ENCODE measurements at places on chromosomes 1 and 21. TPM values are rescaled to one million over a fixed set of nuclear protein-coding genes. Genes with fewer than 3 reads are reported as not detected.

GRCh38 chr1:14598498-14599182 is at the start of gene KAZN:
Gene KAZN, plus strand, starts transcription at chr1:14598685.
- H3K4me1 ChIP-seq, result no peaks in the 10 kb centered on the region
- DNase-seq, result no peak
- H3K4me3 ChIP-seq, result no peak within 1 kb of the TSS
- peaks cover 48% of the 10 kb centered on the region for H3K27me3 ChIP-seq
- H3K36me3 ChIP-seq, result no peaks in the 10 kb centered on the region
- H3K27ac ChIP-seq, result no peak within 1 kb of the TSS

DNA sequence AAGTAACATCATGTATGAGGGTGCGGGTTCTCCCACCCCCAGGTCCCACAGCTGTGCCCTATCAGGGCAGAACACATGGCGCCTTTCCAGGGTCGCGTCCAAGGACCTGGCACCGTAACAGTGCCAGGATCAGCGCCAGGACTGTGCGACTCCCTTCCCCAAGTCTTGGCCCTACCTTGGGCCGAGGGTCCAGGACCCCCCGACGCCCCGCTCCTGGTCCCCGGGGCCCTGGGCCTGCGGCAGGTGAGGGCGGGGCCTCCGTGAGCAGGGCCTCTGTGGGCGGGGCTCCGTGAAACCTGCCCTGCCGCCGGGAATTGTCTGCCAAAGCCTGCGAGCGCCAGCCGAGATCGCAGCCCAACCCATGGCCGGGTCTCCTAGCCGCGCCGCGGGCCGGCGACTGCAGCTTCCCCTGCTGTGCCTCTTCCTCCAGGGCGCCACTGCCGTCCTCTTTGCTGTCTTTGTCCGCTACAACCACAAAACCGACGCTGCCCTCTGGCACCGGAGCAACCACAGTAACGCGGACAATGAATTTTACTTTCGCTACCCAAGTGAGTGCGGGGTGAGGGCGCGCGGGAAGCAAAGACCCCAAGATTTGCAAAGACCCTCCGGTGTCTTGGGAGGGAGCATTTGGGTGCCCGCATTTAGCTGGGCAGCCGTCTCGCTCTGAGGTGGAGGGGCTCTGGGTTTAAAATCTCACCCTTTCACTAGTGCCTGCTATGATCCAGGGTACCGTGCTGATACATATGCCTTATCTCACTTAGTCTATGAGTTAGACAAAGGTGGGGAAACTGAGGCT is at the start of gene RHBG:
Gene RHBG (plus strand): TSS at position 323 of the 796 bp plus-strand sequence. CDS start 39 bp downstream, at position 362.
- no peaks in the 10 kb centered on the region for H3K36me3 ChIP-seq
- no peak for DNase-seq
- H3K4me1 ChIP-seq, result no peaks in the 10 kb centered on the region

- DNase-seq, result no peak
- H3K4me1 ChIP-seq, result peaks cover 14% of the 10 kb centered on the region
- no peaks in the 10 kb centered on the region for H3K36me3 ChIP-seq
- H3K27me3 ChIP-seq, result no peaks in the 10 kb centered on the region
Measured at GRCh38 chr1:9900142-9901043, 9.7 kb downstream of the CTNNBIP1 start.

GRCh38 chr1:44676484-44677200 is 2.1 kb downstream of the ARMH1 start:
- H3K27ac ChIP-seq, result no peak overlapping the region
- no peaks in the 10 kb centered on the region for H3K36me3 ChIP-seq
- H3K4me1 ChIP-seq, result peaks cover 29% of the 10 kb centered on the region
- H3K4me3 ChIP-seq, result no peak overlapping the region
- no peak for DNase-seq
- H3K27me3 ChIP-seq, result no peaks in the 10 kb centered on the region

DNA sequence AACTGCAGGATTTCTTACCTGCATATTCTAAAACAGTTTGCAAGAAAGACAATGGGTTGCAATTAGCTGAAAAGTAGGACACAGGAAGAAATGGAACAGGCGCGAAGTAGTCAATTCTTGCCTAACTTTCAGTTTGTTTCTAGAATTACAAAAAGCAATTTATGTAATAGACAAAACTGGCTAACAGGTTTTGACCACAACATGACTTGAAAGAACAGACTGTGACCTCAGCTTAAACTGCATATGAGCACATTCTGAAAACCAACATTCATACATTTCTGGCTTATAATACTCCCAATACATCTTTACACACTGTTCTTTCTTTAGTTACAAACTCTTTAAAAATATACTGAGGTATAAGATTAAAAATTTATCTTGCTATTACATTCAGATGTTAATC is 405.9 kb upstream of the B3GALT2 start:
- no peak for DNase-seq
- peaks cover 19% of the 10 kb centered on the region for H3K4me1 ChIP-seq
- no peak overlapping the region for H3K4me3 ChIP-seq
- H3K27me3 ChIP-seq, result peaks cover 7% of the 10 kb centered on the region
- H3K36me3 ChIP-seq, result peaks cover 4% of the 10 kb centered on the region
- H3K27ac ChIP-seq, result peak overlapping the region; percentile 28

- H3K4me3 ChIP-seq, result no peak overlapping the region
- H3K4me1 ChIP-seq, result no peaks in the 10 kb centered on the region
- H3K27ac ChIP-seq, result no peak overlapping the region
- DNase-seq, result no peak
- no peaks in the 10 kb centered on the region for H3K36me3 ChIP-seq
Measured at GRCh38 chr1:115134231-115134630, 44.9 kb upstream of the TSPAN2 start.

DNA sequence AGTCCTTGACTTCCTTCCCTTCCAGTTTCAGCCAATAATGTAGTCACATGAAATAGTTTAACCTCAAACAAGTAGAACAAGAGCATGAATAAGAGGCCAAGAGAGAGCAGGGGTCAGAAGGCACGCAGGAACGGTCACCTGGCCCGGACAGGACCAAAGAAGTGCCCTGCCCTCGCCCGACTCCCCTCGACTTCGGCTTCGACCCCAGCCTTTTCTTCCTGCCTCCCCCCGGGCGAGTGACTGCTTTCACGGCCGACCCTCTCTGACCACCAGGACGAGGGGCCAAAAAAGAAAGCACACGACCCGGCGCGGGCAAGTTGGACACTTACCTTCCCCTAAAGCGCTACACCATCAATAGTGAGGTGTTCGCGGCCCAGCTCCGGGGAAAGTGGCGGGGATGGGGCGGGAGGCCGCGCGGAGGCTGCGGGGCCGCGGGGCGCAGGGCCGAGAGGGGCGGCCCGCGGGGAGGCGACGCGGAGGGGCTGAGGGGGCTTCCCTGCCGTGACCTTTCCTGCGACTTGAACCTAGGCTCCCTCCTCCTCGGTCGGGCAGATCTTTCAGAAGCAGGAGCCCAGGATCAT is 519 bp downstream of the RERE start:
- peaks cover 11% of the 10 kb centered on the region for H3K27me3 ChIP-seq
- DNase-seq, result peak; percentile 10
- H3K4me3 ChIP-seq, result peak overlapping the region; percentile 89
- H3K27ac ChIP-seq, result peak overlapping the region; percentile 97

DNA sequence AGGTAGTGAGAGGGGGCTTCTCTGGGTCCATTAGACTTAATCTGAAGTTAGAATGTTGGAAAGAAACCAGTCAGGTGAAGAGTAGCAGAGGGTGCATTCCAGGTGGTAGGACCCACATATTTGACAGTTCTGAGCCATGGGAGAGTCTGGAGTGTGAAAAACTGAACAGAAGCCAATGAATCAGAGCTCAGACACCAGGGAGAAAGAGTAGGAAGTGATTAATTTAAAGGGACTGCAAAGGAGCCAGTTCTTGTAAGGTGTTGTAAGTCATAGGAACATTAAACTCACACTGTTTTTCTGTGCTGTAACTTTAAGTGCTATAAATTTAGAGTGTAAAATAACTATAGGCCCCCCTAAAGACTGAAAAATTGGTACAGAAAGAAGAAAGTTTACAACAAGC is 5.9 kb upstream of the DHX9 start:
- no peak overlapping the region for H3K27ac ChIP-seq
- H3K4me1 ChIP-seq, result peaks cover 8% of the 10 kb centered on the region
- peaks cover 9% of the 10 kb centered on the region for H3K27me3 ChIP-seq
- H3K4me3 ChIP-seq, result no peak overlapping the region
- no peaks in the 10 kb centered on the region for H3K36me3 ChIP-seq

- H3K27ac ChIP-seq, result no peak within 1 kb of the TSS
- peaks cover 8% of the 10 kb centered on the region for H3K27me3 ChIP-seq
- no peak for DNase-seq
- H3K36me3 ChIP-seq, result no peaks in the 10 kb centered on the region
Measured at GRCh38 chr1:222547944-222548671, at the start of gene HHIPL2. Gene HHIPL2, minus strand, starts transcription at chr1:222548104. Its CDS starts 60 bp downstream, at chr1:222548044.

DNA sequence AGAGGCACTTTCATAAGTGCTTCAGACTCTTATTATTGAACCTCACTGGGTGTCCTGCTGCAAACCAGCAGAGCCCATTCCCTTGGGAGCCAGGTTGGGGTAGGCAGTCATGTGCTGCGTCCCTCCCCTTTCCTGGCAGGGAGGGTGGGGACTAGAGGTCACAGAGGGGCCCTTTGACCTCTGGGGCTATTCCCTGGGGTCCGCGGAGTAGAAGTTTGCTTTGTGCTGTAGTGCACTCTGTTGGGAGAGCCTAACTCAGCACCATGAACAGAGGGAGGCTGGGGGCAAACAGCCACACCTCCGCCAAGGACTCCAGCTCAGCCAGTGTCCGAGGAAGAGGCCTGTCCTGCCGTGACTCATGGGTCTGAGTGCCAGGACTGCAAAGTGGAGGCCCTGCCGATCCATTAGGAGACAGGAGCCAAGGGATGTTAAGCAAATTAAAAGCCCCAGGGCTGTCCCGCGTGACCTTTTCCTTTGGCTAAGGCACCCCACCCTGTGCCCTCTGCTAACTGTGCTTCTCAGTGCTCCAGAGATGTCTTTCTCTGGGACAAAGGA is 3.0 kb upstream of the IGSF21 start:
- peaks cover 38% of the 10 kb centered on the region for H3K27me3 ChIP-seq
- no peak for DNase-seq
- H3K36me3 ChIP-seq, result no peaks in the 10 kb centered on the region

GRCh38 chr1:206590025-206590758 is 22.1 kb downstream of the EIF2D start:
- peak overlapping the region; percentile 21 for H3K4me3 ChIP-seq
- no peaks in the 10 kb centered on the region for H3K27me3 ChIP-seq
- H3K36me3 ChIP-seq, result peaks cover 76% of the 10 kb centered on the region
- peak; percentile 71 for DNase-seq
- H3K27ac ChIP-seq, result peak overlapping the region; percentile 86
- H3K4me1 ChIP-seq, result peaks cover 68% of the 10 kb centered on the region

GRCh38 chr1:63557365-63557987 is 34.2 kb downstream of the EFCAB7 start:
- H3K4me3 ChIP-seq, result no peak overlapping the region
- no peaks in the 10 kb centered on the region for H3K27me3 ChIP-seq
- H3K36me3 ChIP-seq, result peaks cover 2% of the 10 kb centered on the region
- H3K4me1 ChIP-seq, result peaks cover 2% of the 10 kb centered on the region
- no peak overlapping the region for H3K27ac ChIP-seq

GRCh38 chr1:224589006-224589405 is 27.1 kb upstream of the CNIH3 start:
- H3K27ac ChIP-seq, result no peak overlapping the region
- H3K36me3 ChIP-seq, result no peaks in the 10 kb centered on the region
- no peak for DNase-seq
- H3K4me1 ChIP-seq, result peaks cover 8% of the 10 kb centered on the region
- H3K4me3 ChIP-seq, result no peak overlapping the region

DNA sequence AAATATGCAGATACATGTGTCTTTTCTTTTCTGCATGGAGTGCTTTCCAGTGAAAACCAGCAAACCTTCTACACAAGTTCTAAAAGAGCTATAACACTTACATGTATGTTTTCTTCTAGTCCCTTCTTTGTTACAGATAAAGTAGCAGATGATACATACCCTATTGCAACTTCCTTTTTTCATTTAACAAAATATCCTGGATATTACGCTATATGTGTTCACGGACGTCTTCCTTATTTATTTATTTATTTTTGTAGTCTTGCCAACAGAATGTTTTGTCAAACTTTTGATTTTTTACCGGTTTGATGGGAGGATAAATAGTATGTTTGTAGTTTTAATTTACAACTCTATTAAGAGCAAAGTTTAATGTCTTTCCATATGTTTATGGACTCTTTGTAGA is 5.2 kb upstream of the GALNT2 start:
- H3K27ac ChIP-seq, result no peak overlapping the region
- DNase-seq, result no peak
- no peak overlapping the region for H3K4me3 ChIP-seq

Gene C1orf210
- not detected for total RNA-seq

Gene UBL4B
- not detected for total RNA-seq

Gene KRTAP12-2
- not detected for total RNA-seq

Gene MSH4
- total RNA-seq, result 0.46 TPM

Gene LINGO4
- total RNA-seq, result 0.50 TPM
